Smooth muscle cell of the brain vasculature (primary cell): ENCODE measurements at places on chromosomes 2 and 18.

DNA sequence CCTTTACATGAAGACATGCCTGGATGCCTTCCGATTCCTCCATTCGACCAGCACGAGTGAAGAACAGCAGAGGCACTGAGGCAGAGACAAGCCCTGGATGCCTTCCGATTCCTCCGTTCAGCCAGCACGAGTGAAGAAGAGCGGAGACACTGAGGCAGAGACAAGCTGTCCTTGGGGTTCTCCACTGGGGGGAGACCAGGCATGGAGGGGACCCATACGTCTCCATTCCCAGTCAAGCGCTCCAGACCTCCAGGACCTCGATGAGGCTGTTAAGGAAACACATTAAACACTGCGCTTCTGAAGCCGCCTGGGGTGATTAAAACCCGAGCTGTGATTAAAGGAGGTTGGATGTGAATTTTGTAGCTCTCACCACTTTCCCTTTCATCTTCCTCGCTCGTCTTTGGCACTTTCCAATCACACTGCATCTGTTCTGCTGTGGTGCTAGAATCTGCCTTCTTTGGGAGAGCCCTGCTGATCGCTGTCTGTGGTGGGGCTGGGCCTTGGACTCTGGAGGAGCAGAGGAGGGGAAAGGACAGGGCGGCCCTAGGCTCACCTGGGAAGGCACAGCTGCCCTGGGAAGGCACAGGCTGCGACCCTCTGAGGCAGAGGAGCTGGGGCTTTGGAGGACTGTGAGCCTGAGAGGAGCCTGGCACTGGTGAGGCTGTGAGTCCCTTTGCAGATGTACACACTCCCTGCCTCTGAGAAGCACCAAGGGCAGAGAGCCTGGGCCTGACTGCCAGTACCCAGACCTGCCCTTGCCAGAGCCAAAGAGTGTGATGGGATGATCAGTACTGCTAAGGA lies 463.1 kb upstream of the HS6ST1 start:
- DNase-seq: no peak

- no peak for DNase-seq
Observed at GRCh38 chr18:38421872-38422615, 856.4 kb upstream of the CELF4 start.

GRCh38 chr2:28656937-28657615 lies 94.6 kb upstream of the PPP1CB start:
- DNase-seq: no peak

DNA sequence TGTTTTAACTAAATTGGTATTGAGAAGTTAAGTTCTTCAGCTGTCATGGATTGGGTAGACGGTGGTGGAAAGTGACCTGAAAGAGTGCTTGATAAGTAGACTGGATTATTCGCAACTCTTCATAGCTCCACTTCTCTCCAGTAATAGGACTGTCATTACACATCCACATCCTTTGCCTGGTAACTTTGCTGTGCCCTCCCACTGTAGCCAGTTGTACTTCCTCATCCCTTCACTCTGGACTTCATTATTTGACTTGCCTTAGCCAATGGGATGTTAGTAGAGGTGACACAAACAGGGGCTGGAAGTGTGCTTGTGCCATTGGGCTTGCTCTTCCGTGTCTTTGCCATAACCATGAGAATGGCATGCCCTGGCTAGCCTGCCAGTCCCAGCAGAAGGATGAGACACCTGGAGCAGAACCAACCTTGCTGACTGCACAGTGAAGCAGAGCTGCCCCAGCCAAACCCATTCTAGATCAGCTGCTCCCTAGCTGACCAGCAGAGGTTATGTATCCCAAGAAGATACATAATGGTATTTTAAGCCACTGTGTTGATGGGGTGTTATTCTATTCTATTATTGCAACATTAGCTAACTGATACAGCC lies 16.9 kb downstream of the QPCT start:
- DNase-seq: no peak

DNA sequence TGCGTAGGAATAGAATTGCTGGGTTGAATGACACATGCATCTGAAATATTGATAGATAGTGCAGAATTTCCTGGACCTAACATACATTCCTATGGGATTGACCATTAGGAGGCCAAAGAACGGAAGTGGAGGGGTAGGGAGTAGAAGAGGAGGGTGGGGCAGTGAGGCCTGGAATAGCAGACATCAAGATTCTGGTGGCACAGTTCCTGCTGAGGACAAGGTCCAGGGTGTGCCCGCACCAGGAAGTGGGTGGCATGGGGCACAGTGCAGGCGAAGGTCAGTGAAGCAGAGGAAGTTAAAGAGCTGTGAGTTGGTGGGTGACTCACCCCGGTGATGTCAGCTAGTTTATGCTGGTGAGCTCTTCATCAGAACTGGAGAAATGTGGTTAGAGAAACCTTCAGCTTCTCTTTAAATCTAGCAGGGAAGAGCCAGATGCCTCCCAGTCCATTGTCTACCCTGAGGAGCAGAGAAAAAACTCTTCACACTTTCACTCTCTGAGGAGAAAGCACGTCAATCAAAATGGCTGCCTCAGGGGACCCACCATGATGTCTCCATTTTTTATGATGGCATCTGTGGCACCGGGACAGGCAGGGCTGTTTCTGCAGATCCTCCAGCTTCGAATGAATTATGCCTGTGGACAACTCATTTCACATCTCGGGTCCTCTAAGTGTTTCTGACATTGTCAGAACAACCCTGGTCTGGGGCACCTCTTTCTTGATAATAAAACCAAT lies 55.9 kb upstream of the CTLA4 start:
- DNase-seq: peak; percentile 49

DNA sequence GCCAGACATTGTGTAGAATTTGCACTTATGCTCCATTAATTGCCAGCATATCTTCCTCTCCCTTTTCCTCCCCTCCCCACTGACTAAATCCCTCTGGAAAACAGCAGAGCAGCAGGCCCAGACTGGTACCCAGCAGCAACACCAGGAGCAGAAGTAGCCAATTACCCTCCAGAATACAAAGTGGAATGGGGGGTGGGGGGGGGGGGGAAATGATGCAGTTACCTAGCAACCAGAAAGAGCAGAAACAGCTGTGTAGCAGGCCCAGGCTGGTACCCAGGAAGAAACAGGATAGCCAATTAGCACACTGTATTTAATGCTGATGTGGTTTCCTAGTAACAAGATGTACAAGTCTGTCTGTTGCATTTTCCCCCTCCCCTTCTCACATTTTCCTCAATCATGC lies 52.3 kb downstream of the KLF7 start:
- DNase-seq: no peak

DNA sequence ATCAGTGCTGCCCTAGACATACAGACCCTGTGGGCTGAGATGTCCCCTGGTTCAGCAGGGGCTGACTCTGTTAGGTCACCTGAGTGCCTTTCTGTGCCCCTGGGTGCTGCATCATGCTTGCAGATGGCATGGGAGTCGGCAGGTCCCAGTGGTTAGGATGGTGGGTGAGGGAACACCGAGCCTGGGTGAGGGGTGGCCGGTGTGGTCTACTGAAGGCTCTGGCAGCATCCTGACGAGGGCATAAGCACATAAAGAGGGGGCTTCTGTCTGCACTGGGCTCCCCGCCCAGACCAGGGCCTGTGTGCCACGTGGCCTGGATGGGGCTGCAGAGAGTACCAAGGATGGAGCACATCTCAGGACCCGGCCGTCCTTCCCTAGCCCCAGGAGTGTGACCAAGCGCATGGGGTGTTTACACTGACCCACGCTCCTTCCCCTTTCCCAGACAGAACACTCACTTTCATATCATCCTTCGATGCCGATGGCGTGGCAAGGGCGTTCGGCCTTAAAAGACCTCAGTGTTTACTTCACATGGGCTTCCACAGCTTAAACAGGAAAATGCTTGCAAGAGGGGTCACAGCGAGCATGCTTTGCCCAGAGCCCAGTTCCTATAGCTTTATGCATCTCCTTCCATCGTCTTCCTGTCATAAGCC lies 115.1 kb downstream of the STPG4 start:
- DNase-seq: no peak

DNA sequence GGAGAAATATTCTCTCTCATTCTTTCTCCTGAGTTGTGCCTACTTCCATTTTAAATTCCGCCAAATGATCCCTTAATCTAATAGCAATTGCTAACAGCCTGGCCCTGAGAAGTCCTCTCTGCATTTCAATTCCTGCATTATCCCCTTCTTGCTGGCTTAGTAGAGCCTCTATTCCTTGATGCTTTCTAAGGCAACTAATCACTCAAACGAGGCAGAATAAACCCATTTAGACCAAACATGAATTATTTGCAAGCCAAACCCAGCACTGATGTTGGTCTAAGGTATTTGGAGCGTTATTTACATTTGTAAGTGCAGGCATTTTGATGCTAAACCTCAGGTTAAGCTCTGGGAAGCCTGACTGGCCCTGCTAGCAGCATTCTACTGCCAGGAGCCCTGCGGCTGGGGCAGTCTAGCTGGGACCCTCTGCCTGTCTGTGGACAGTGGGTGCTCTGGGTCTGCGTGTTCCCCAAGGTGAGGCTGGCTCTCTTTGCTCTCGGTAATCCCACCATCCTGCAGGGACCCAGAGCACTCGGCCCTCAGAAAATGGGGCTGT lies 173.1 kb upstream of the HS6ST1 start:
- DNase-seq: no peak

DNA sequence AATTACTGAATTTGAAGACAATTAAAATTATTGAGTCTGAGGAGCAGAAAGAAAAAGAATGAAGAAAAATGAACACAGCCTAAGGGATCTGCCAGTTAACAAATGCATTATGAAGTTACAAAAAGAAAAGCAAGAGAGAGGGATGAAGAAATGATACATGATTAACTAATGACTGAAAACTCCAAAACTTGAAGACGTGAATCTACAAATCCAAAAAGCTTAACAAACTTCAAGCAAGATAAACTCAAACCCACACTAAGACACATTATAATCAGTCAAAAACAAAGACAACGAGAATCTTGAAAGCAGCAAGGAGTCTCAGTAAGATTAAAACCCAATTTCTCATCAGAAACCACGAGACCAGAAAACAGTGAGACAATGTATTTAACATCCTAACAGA lies 15.6 kb downstream of the RPRD1A start:
- no peak for DNase-seq

DNA sequence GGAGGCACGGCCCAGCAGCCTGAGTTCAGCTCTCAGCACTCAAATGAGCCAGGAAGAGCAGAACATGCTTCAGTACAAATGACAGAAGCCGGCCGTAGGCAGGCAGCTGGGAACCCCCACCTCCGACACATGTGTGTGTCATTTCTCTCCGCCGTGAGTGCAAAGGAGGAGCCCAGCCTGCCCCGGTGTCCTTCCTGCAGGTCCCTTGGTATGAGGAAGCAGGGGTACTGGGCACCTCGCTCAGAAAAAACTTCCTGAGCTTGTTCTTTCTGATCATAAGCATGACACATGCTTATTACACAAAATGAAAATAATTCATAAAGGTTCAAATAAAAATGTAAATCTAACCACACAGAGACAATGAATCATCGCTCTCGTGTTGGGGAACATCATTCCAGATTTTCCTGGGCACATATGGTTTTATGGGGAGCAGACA lies 35.3 kb downstream of the KCNF1 start:
- DNase-seq: no peak

GRCh38 chr2:46732127-46732526 lies 183.5 kb downstream of the MCFD2 start:
- no peak for DNase-seq

DNA sequence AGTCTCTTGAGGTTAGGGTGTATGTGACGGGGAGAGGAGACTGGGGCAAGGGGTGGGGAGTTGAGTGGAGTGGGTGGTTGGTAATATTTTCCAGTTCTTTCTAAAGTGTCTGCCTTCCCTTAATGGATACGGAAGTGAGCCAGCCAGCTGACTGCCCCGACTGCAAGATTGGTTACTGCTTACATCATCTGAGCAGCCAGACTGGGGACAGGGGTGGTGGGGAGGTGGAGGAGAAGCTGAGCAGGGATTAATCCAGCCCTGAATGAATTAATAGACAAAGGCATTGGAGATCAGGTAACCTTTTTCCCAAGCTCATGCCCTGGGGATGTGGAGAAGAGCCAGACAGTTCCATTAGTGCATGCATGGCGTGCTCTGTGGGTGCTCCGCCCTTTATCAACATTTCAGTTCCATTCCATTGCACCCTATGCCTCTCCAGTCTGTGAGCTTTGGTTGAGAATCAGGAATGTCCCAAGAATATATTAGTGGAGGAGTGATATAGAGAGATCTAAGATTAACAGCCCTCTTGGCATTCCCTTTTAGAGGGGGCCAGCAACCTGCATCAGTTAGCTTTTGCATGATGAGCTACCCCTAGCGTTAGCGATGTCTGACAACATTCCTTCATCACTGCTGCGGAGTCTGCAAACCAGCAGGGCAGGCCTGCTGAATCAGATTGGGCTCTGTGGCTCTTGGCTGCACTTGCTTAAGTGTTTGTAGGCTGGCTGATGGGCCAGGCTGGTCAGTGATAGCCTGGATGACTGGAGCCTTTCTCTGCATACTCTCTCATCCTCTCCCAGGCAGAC lies 67.4 kb downstream of the TNP1 start:
- no peak for DNase-seq
